ENCODE measurements at places on chromosomes 5 and 9. TPM values are rescaled to one million over a fixed set of nuclear protein-coding genes. Genes with fewer than 3 reads are reported as not detected.

Gene IDNK
- total RNA-seq = 6.7 TPM

Gene NOXA1
- 0.78 TPM for total RNA-seq

Gene PCDHGA7
- 1.0 TPM for total RNA-seq

Gene TLE4
- total RNA-seq = 11.7 TPM

Gene FBN2
- total RNA-seq = 16.8 TPM

Gene ABO
- total RNA-seq = not detected

Gene LRRC19
- total RNA-seq = not detected
